COR-L47 (cell line): ENCODE measurements at places on chromosomes 12 and 14.

DNA sequence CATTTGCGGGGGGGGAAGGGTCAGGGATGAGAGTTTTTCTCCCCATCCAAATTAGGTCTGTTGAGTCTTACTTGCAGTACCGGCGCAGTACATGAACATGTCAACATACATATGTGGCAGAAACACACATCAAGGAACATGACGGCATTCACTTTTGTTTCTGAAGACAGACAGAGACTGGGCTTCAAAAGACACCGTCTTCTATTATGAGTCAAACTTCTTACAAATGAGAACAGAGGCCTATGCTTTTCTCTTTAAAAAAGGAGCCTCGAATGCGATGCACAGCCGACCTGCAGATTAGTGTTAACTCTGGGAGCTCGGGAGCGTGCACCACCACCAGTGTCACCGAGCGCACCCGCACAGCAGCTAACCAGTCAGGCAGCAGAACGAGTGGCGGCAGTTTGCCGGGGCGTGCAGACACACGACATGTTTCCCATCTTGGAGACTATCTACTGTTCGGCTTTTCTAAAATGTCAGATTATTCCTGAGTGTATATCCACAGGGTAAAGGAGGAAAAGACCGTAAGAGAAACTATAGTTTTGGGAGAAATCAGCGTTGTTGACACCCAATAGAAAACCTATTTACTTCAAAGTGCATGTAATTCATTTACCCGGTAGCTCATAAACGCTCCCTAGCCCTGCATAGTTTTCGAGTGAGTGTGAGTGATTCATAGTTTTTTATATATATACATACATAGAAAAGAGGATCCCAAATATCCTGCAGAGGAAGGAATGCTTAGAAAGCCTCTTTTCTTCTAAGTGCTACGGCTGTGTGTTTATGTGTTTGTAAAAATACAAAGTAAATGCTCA is 33.0 kb downstream of the UBR7 start:
- no peak for DNase-seq

DNA sequence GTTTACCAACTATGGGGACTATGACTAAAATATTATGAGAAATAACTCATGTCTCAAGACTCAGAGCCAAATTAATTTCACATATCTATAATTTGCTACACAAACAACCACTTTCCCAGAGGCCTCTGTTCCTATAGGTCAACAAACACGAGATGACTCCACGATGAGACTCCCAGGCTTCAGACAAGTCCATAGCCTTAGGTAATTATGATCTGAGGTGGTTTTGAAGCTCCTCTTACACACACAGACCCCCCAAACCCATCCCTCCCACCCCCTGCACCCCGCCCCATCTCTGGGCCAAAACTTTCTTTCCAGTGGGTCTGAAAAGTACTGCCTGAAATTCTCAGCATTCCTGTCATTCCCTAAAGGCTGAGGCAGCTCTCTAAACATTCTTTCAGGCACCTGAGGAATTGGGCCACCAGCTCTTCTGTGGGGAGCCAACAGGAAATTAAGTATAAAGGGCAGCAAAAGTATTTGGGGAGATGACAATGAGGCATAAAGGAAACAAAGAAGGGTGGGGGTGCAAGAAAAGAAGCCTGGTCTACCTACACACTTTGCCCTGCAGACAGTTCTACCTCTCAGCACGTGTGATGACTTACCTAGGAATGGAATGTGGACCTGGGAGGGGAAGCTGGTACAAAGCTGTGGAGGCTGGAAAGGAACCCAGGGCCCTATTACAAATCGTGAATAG is 143.6 kb downstream of the PAWR start:
- DNase-seq = no peak

GRCh38 chr14:105080161-105080560 is 14.9 kb upstream of the GPR132 start:
- no peak for DNase-seq

DNA sequence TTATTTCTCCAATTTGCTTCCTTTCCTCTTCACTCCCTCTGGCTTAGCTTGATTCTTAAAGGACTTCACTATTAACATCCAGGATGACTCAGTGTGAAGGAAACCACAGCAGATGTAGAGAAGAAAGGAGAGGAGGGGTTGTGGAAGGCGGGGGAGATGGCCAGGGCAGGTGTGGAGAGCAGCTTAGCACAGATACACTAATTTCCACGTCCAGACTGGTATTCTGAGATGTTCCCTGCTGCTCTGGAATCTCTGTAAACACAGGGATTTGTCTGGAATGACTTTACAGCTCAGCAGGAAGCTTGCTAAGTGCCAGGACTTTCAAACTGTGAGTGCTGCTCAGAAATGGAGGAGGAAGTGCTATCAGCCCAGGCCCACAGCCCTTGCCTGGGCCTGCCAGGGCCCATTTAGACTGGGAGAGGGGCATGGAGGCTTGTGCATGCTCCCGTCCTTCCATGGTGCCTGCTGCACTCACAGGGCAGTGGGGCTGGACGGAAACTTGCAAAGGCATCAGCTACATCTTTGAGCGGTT is 202.5 kb upstream of the DDHD1 start:
- DNase-seq = peak; percentile 43
